ENCODE measurements at places on chromosomes 13 and 19.

- no peak for DNase-seq
Observed at GRCh38 chr13:98755729-98756128, 3.3 kb upstream of the SLC15A1 start.

GRCh38 chr13:59771272-59771671 lies 392.5 kb downstream of the DIAPH3 start:
- DNase-seq, result no peak

GRCh38 chr19:35328851-35329285 lies at the start of gene CD22:
CD22 (plus strand) TSS chr19:35329187; CDS start chr19:35332041, 2,854 bp downstream.
- DNase-seq, result no peak

- DNase-seq, result no peak
Observed at GRCh38 chr19:9857076-9857721, 22.1 kb downstream of the PIN1 start.

GRCh38 chr19:53912653-53913052 lies 3.6 kb downstream of the CACNG7 start:
- DNase-seq, result no peak

- DNase-seq, result no peak
Observed at GRCh38 chr19:11323601-11324078, 15.8 kb downstream of the RAB3D start.
